NCI-H345 (cell line): ENCODE measurements at places on chromosomes 6 and 20.

- peak; percentile 2 for DNase-seq
Observed at GRCh38 chr6:75349262-75349984, 64.8 kb upstream of the TMEM30A start.

DNA sequence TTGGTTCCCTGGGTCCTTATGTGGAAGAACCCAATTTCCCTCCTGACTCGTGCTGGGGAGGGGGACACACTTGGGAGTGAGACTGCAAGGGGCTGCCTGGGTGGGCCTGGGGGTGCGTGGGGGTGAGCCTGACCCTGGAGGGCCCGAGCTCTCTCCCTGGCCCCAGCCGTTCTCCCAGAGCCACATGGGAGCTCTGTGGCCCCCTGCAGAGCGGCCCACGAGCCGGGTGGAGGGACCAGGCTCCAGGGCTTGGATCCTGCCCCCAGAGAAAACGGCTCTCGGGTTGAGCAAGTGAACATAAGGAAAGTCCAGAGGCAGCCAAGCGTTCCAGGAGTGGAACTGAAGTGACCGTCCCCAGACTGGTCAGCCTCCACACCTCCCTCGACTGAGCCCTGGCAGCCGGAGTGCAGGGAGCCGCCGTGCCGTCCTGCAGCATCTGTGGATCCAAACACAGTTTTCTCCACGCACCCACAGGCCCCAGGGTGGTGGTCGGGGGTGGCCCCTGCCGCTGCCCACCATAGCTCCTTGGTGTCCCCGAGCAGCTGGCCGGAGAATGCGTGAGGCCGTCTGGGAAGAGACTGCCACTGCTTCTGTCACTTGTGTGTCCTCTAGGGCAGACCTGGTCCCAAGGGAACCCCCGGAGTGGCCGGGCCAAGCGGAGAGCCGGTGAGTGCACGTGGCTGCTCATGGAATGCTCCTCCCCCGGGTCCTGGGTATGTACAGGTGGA is 10.6 kb downstream of the COL9A3 start:
- no peak for DNase-seq

DNA sequence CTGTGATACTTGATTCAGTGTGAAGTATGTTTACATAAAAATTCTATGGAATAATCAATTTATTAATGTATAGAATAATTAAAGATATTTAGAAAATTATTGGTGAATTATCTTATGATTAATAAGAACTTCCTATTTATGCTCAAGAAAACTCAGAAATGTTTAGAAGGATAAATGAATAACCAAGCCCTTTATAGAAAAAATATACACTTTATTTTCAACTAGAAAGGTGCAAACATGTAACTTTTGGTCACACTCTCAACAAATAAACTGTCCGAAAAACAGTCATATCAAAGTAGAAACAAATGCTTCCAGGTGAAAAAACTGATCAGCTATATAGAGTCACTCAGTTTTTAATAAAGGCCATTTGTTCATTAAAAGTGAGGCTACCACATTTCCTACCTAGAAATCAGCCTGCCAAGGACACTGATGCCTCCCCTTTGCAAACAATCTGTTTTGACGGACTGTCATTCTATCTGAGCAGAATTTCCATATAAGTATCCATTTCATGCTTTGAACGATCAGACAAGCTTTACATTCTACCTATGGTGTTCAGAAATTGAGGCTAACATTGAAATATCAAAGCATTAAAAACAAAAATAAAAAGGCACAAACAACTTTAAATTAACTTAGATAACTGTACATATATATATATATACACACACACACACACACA is 3.0 kb downstream of the CCN2 start:
- no peak for DNase-seq

GRCh38 chr6:151063352-151063751 is 176.4 kb upstream of the AKAP12 start:
- DNase-seq, result no peak

DNA sequence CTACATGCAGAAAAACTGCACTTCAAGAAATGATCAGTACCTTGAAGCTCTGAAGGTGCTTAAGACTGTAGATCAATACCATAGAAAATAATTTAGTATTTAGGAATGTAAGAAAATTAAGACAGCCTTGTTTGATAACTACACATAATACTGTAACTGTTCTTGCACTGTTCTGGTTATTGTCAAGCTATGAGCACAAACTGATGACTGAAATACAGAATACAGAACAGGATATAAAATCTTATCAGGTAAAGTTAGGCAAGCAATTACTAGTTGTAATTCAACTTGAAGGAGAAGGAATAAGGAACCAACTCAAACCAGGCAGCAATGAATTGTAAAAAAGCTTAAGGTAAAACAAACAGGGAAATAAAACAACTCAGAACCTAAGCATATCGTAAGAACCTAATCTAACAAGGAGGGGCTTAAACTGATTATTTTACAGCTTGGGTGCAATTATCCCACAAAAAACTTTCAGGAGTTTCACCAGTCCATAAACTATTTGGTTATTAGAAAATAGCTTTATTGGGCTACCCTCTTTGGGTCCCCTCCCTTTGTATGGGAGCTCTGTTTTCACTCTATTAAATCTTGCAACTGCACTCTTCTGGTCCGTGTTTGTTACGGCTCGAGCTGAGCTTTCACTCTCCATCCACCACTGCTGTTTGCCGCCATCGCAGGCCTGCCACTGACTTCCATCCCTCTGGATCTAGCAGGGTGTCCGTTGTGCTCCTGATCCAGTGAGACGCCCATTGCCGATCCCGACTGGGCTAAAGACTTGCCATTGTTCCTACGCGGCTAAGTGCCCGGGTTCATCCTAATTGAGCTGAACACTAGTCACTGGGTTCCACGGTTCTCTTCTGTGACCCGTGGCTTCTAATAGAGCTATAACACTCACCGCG is 97.7 kb downstream of the ATG5 start:
- no peak for DNase-seq

- no peak for DNase-seq
Observed at GRCh38 chr20:35355372-35355771, 56.4 kb downstream of the UQCC1 start.

- DNase-seq, result no peak
Observed at GRCh38 chr20:58678806-58679205, 13.8 kb upstream of the NPEPL1 start.
